ENCODE measurements at places on chromosomes 1 and 21.

GRCh38 chr1:3099861-3100260, 30.9 kb downstream of the PRDM16 start:
- DNase-seq = no peak
- H3K27me3 ChIP-seq = no peaks in the 10 kb centered on the region
- peaks cover 27% of the 10 kb centered on the region for H3K4me1 ChIP-seq

DNA sequence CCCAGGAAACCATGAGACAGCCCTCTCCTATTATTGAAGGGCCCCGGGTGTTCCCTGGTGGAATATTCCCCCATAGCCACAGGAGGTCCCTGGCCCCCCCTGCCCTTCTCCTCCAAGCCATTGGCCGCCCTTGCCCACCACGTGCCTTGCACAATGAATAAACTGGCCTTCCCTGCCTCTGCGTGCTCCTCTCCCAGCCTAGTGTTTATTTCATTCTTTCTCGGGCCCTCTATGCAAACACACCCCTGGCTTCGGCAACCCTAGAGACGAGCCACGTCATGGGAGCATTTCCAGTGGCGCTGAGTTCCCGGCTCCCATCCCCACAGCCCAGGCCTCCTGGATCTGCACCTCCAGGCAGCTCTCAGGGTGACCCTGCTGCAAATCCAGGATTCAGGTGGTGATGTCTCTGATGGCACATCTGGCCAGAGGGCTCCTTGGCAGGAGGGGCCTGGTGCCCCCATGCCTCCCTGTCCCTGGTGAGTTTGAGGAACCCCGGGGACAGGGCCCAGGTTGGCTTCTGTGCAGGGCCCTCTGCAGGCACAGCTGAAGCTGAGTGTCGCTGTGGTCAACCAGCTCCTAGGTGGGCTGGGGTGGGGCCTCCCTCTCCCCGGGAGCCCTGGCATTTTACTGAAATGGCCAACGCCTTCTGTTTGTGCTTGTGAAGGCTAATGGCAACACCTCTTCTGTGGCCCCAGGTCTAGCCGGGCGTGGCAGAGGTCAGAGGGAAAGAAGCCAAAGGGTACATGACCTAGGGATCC, 6.2 kb downstream of the KRTAP10-12 start:
- no peaks in the 10 kb centered on the region for H3K4me1 ChIP-seq
- H3K27me3 ChIP-seq = peaks cover 68% of the 10 kb centered on the region
- H3K36me3 ChIP-seq = no peaks in the 10 kb centered on the region
- no peak overlapping the region for H3K4me3 ChIP-seq

- H3K4me3 ChIP-seq = no peak overlapping the region
- no peak for DNase-seq
- H3K27me3 ChIP-seq = no peaks in the 10 kb centered on the region
- peak overlapping the region; percentile 11 for H3K27ac ChIP-seq
These were observed 2.2 kb downstream of the ACAP3 start for GRCh38 chr1:1305300-1306069.

DNA sequence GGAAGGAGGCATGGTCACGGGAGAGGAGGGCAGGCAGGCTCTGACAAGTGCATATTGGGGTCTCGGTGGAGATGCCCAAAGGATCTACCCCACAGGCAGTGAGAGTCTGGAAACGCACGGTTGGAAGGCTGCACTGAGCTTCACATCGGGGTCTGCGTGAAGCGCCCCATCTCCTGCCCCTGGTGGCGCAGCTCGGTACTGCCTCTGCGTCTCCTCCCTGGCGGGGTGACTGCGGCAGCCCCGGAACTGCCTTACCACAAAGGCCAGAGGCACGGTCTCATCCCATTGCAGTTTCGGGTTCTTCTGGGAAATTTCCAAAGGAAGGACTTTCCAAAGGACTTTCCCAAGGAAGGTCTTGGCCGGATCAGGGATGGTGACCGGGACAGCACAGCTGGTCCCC, 69.2 kb upstream of the AJAP1 start:
- no peaks in the 10 kb centered on the region for H3K4me1 ChIP-seq
- H3K4me3 ChIP-seq = no peak overlapping the region
- H3K27ac ChIP-seq = no peak overlapping the region
- DNase-seq = no peak
- H3K36me3 ChIP-seq = no peaks in the 10 kb centered on the region

DNA sequence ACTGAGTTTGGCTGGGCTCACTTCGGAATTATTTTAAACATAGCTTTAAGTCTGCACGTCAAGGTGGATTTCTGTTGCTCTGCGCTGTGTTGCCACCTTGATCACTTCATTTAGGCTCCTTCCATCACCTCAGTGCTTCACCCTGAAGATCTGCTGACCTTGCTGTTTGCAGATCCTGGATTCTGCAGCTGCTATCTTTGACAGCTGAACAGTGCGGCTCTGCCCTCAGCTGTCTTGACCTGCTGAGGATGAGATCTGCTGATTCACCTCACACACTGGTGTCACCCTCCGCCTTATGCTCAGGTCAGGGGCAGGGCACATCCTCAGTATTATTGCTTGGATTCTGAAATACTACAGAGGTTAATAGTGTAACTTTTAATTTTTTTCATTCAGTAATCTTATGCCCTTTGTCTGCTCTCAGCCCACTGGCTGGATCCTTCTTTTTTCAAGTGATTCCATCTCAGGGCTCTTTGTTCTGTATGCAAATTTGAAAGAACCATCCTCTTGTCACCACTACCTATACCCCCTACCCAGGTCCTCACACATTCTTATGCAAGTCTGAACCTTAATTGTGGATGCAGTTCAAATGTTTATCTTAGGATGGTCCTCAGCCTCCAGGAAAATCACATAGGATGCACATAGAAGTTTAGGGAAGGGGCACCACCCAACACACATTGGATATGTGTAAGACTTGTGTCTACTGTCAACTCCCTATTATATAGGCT, 364.0 kb downstream of the OLFM3 start:
- H3K27me3 ChIP-seq = no peaks in the 10 kb centered on the region
- no peaks in the 10 kb centered on the region for H3K36me3 ChIP-seq
- no peaks in the 10 kb centered on the region for H3K4me1 ChIP-seq
- no peak overlapping the region for H3K27ac ChIP-seq
- no peak overlapping the region for H3K4me3 ChIP-seq

DNA sequence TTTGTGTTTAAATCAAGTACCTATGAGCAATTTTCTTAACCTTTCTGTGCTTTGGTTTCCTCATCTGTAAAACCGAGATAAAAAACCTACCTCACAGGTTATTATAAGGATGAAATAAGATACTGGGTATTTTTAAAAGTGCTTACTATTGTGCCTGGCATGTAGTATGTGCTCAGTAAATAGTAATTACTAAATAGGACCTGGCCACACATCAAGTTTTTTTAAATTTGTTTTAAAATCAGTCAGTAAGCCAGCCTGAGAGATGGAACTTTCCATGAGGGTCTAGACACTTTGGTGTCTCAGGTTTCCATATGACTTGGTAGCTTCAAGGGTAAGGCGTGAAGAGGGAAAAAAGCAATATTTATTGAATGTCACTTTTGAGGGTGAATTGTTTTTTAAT, 7.0 kb upstream of the ATF3 start:
- DNase-seq = no peak
- H3K4me3 ChIP-seq = no peak overlapping the region

GRCh38 chr1:59443310-59443709, 146.4 kb downstream of the FGGY start:
- H3K27ac ChIP-seq = no peak overlapping the region
- peak; percentile 50 for DNase-seq
- H3K4me3 ChIP-seq = no peak overlapping the region
- peaks cover 10% of the 10 kb centered on the region for H3K4me1 ChIP-seq
- H3K36me3 ChIP-seq = no peaks in the 10 kb centered on the region

DNA sequence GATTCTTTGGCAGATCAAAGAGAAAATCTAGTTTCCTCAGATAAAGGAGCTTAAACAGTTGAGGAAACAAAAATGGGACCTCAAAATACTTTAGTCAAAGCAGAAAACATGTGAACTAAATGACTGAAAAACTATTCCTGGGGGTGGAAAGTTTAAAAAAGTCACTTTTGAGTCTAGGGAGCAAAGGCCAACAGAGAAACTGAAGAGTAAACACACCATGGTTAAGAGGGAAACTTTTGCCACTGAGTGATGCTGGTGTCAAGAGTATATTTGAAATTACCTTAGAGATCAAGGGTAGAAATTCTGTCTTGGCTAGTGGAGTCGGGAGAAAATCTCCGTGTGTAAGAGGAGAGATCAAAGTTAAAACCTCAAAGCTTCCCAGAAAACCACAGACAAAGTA, 501.2 kb upstream of the ADGRL4 start:
- DNase-seq = no peak
- no peaks in the 10 kb centered on the region for H3K36me3 ChIP-seq
- H3K27ac ChIP-seq = no peak overlapping the region
- H3K27me3 ChIP-seq = no peaks in the 10 kb centered on the region
- no peak overlapping the region for H3K4me3 ChIP-seq

DNA sequence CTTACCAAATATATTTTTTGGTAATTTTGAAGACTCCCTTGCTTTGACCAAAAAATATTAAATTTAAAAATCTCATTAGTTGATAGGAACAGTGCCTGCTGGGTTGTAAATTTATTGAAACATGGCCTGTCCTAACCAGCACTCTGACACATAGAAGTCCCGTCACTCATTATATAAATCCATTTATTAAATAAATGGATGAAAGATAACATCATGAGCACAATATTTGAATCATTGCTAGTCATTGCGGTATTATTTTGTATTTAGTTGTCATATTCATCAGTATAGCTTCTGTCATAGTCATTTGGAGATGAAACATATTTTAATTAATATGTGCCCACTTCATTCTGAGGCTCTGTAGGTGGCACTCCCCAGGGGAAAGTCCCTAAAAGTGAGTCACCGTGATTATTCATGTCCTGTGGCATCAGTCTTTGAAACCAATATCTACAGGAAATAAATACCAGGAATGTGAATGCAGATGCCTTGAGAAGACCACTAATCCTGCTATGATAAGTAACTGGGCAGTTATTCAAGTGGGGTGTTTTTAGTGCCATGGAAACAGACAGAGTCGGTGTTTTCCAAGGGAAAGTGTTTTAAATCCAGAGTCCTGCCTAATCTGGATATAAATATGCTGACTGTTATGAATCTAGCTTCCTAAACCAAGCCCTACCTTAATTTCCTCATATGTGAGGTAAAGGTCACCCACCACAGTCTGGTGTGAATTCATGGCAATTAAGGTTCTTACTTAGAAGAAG, 302.0 kb downstream of the DUSP10 start:
- no peak overlapping the region for H3K4me3 ChIP-seq
- no peak overlapping the region for H3K27ac ChIP-seq
- no peak for DNase-seq

DNA sequence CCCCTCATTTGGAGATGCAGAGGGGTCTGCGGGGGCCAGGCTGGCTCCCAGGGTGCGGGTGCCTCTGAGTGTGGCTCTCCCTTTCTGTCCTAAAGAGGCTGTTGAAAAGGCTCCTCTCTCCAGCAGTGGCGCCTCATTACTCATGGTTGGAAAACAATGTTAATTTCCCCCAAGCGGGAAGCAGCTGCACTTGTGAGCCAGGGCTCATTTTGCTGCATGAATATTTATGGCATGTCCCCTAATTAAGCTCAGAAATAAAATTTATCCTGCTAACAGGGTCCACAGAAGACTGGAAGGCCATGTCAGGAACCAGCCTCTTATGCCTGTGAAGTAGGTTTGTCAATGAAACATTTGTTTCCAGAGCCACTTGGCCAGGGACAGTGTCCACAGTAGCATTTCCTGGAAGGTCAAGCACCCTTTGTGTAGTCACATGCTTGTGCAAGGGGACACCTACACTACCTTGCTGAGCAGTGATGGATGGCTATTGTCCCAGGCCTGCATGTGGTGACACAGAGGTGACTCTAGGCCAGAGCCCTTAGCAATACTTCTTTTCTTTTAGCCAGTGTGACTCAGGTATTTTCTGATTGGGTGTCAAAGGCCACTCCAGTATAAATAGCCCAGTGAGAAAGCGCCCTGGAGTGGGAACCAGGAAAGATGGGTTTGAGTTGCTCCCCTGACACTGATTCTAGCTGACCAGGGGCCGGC, 259.0 kb downstream of the FOXD2 start:
- H3K27ac ChIP-seq = peak overlapping the region; percentile 61
- H3K36me3 ChIP-seq = no peaks in the 10 kb centered on the region
- H3K27me3 ChIP-seq = no peaks in the 10 kb centered on the region
- H3K4me3 ChIP-seq = no peak overlapping the region
- peaks cover 12% of the 10 kb centered on the region for H3K4me1 ChIP-seq
- no peak for DNase-seq

- H3K36me3 ChIP-seq = no peaks in the 10 kb centered on the region
- no peaks in the 10 kb centered on the region for H3K27me3 ChIP-seq
- peaks cover 3% of the 10 kb centered on the region for H3K4me1 ChIP-seq
- H3K4me3 ChIP-seq = no peak overlapping the region
These were observed 287.8 kb downstream of the LMX1A start for GRCh38 chr1:165068741-165069140.

DNA sequence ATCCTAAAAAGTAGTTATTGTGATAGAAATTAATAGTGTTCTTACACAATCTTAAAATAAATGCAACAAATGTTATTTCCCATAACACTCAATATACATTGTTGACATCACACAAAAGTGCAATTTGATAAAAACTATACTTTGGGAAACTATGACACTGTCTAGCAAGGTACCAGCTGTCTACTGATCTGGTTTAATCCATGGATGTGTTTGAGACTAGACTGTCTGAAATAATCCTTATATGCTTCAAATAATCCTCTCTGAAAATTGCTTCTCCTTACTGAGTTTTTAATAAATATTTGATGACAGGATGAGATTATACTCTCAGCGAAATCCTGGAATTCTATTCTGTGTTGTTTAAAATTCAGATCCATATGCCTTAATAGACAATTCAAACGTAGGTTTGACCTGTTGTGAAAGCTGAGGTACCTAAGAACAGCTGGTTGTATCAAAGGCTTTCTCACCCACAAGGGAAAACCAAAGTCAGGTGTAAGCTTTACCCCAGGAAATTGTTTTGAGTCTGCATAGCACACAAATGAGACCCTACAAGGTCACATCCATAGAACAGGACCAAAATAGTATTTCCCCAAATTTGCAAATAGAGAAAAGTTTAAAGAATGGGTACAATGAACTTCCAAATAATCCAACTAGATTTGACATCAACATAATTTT, 8.8 kb upstream of the GFI1 start:
- H3K36me3 ChIP-seq = no peaks in the 10 kb centered on the region
- H3K4me3 ChIP-seq = no peak overlapping the region
- H3K27me3 ChIP-seq = peaks cover 36% of the 10 kb centered on the region
- DNase-seq = no peak
- H3K27ac ChIP-seq = no peak overlapping the region

DNA sequence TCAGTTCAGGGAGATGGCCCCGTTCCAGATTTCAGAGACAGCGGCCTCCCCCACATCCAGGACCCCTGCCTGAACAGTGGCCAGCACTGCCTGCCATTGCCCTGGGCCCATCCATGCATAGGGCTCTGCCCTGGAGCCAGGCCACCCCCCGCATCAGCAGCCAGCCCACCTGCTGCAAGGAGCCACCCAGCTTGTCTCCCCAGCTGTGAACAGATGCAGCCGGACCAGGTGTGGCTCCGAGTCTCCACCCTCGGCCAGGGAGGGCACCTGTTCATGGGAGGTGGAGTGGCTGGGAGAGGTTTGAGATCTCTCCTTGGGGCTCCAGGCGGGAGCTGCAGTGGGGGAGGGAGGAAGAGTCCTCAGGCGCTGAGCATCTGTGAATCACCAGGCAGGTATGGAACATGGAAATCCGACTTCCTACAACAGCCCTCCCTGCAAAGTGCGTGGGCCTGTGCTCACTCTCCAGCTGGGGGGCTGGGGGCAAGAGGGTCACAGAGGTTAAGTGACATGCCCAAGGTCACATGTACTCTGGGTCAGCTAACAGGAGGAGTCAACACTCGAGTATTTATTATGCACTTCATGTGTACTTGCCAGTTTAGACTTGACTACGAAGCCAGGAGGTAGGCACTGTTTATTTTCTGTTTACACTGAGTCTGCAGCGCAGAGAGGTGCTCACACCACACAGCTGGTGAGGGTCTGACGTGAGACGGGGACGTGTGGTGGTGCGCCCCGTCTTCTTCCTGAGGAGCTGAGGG, 4.8 kb upstream of the HES5 start:
- no peak overlapping the region for H3K4me3 ChIP-seq
- H3K36me3 ChIP-seq = no peaks in the 10 kb centered on the region
- no peak overlapping the region for H3K27ac ChIP-seq
- H3K27me3 ChIP-seq = peaks cover 89% of the 10 kb centered on the region
- peak; percentile 35 for DNase-seq
- no peaks in the 10 kb centered on the region for H3K4me1 ChIP-seq

Data from cardiac muscle cell (in vitro differentiated cells and primary cell).